Stimulated activated CD4-positive, alpha-beta T cell treated with anti-CD3 and anti-CD28 coated beads, Interleukin-4, amount 100 ng/mL, for 1 hour (primary cell): ENCODE measurements at places on chromosomes 7 and 10.
A peak's percentile ranks its signal among the peaks of the same experiment; 100 is the strongest.

DNA sequence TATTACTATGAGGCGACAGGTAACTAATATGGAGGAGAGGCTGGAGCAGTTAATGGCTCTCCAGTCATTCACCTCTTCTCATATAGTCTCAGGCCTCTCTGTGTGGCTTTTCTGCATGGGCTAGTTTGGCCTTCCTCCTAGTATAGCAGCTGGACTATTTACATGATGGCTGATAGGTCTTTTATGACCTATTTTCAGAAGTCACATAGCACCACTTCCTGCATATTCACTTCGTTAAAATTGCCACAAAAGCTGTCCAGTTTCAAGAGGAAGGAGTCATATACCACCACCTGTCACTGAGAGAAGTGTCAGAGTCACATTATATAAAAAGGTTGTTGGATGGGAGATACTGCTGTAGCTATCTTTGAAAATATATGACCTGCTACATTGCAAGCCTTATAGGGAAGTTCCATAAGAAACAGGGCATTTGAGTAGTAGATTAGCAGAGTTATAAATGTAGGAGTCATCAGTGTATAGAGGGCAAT, 8.0 kb upstream of the DMTF1 start:
- no peak for DNase-seq

- no peak for DNase-seq
Observed at GRCh38 chr7:95411036-95411435, 14.9 kb upstream of the PON3 start.

GRCh38 chr7:147249956-147250355, 1133.4 kb downstream of the CNTNAP2 start:
- no peak for DNase-seq

DNA sequence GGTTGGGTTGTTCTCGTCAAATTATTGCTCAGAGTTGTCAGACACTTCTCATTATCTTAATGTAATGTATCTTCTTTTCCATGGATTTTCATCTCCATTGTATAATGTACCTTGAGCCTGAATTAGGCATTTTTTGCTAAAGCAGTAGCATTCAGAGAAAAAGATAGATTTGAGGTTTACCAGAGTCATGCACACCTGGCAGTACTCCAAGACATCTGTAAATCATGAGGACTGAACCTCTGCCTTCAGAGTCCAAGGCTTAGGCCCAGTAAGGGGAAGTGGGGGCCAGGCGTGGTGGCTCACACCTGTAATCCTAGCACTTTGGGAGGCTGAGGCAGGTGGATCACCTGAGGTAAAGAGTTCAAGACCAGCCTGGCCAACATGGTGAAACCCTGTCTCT, 624.3 kb upstream of the MBL2 start:
- DNase-seq: no peak

GRCh38 chr10:126397640-126398382, 9.5 kb upstream of the ADAM12 start:
- DNase-seq: no peak

DNA sequence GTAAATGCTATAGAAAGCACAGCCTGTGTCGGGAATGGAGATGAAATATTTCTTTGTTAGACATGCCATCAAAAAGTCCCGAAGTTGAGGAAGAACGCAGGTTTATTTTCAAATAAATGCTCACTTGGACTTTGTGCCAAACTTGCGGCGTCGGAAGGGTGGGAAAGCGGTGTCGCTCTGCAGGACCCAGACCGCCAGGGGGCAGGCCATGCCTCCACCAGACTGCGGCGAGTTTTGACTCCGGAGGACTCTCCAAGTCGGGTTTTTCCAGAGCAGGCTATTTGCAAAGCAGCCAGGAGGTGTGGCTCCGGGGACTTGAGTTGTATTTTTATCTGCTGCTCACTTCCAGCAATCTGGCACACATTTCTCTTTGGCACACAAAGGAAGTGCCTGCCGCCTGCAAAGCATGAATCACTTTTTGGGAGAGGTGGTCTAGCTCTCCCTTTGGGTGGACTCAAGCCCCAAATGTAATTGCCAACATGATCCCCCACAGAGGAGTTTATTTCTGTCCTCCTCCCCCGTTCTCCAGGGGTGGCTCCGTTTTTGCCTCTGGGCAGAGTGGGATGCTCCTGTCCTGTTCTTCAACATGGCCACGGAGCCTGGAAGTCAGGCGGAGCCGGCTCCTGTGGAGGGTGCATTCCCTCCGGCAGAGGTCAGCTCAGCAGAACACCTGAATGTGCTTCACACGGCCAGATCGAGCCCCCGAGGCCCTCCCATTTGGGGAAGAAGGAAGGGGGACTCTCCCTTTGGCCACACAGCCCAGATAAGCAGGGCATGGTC, 82.3 kb upstream of the GPR26 start:
- DNase-seq: peak; percentile 34

DNA sequence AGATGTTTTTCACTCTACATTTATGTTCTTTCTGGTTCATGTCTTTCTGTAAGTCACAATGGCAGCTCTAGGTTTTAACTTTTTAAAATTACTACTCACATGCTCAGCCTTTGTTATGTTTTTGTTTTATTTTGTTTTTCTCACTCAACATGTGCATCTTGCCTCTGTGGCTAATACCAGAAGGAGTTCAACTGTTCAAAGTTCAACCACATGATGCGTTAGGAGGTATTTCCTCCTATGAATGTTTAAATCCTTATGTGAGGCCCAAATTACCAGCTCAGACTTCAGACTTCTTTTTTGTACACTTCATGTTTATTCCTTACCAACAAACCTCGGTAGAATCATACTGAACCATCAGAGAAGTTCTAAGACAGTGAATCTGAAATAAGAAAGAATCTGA, 151.6 kb downstream of the MALRD1 start:
- no peak for DNase-seq

DNA sequence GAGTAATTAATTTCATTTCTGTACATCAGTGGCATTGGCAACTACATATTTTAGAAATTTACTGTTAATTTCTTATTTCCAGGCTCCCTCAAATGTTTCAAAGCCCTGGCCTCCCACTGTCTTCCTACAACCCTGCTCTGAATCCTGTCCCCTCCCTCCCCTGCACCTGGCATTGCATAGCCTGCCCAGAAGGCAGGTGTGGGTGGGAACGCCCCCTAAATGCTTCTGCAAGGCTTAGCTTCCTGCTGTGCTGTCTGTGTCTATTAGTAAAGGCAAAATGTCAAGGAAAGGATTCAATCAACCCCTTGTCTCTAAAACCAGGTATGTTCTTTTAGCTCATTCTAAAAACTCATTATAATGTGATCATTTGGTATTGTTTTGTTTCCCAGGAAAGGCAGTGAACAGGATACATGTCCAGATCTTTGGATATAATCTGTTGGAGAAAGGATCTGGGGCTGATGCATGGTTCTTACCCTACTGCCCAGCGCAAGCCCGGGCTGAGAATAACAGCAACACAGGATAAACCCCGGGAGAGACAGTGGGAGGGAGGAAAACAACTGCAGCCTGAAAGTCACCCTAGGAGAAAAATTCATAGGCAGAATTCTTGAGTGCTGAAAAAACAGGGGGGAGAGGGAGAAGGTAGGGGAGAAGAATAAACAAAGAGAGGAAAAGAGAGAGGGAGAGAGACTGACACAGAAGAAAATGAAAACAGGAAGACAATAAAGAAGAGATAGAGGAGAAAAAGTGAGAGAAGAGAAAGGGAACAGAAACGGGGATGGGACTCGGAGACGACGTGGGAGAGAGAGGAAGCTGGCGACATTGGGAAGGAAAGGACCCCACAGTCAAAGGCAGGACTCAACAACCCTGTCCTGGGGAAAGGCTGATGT, 589 bp downstream of the ZNF488 start:
- no peak for DNase-seq
